ENCODE measurements at places on chromosomes 13 and 19.

- DNase-seq: no peak
Measured at GRCh38 chr19:9528757-9529336, 9.6 kb downstream of the ZNF426 start.

GRCh38 chr19:8252922-8253589 is 43.9 kb downstream of the CERS4 start:
- peak; percentile 73 for DNase-seq

- DNase-seq: no peak
Measured at GRCh38 chr19:15445227-15445605, 4.5 kb downstream of the WIZ start.

GRCh38 chr19:10190026-10190425 is 4.7 kb downstream of the DNMT1 start:
- DNase-seq: no peak

GRCh38 chr13:33164331-33164730 is 121.2 kb downstream of the STARD13 start:
- DNase-seq: no peak

- DNase-seq: no peak
Measured at GRCh38 chr13:48486362-48486761, 46.5 kb downstream of the RCBTB2 start.

- DNase-seq: no peak
Measured at GRCh38 chr19:44754750-44755080, 6.2 kb downstream of the BCL3 start.

GRCh38 chr13:69904784-69905183 is 202.8 kb upstream of the ATXN8OS start:
- no peak for DNase-seq

DNA sequence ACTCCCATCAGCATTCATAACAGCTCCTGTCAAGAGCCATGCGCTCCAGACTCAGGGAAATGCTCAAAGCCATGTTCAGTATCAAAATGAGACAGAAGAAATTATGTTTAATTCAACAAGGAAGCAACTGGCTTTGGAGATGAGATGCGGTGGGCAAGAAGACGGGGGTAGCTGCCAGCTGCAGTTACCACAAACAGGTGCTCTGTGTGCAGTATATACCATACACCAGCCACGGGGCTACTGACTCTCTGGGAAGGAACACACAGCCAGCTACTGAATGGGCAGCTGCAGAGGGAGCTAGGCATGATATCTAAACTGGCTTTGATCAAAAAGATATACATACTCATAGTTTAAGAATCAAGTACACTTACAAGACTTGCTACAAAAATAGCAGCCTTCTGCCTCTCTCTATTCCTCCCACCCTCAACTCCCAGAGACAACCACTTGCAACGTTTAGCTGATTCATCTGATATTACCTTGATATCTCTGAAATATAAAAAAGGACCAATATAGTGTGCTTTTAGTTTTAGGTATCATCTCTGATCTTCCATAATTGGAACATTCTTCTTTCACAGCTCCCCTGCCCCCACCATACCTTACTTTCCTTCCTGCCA is 593.0 kb downstream of the UQCRFS1 start:
- no peak for DNase-seq

GRCh38 chr19:29793116-29793727 is 18.6 kb upstream of the CCNE1 start:
- no peak for DNase-seq

DNA sequence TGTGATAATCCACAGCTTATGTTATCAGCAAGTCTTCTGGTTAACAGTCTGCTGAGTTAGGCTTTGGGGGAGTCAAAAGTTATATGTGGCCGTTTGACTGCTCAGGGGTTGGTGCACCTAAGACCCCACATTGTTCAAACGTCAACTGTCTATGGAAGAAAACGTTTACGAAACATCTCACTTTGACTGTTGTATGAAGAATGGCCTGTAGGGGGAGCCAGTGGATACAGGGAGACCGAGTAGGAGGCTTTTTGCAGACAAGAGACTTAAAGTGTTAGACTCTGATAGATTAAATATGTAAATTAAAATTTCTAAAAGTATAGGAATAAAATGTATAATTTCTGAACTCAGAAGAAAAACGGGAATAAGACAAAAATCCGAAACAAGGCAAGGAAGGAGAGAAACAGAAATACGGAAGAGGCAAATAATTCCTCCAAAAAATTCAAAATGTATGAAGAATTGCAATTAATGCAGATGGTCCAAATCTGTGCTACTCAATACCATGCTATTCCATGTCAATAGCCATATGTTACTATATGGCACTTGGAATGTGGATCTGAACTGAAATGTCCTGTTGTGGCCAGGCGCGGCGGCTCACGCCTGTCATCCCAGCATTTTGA is 37.8 kb downstream of the TNFSF14 start:
- DNase-seq: peak; percentile 70

GRCh38 chr13:97316390-97316789 is 94.3 kb downstream of the MBNL2 start:
- no peak for DNase-seq

DNA sequence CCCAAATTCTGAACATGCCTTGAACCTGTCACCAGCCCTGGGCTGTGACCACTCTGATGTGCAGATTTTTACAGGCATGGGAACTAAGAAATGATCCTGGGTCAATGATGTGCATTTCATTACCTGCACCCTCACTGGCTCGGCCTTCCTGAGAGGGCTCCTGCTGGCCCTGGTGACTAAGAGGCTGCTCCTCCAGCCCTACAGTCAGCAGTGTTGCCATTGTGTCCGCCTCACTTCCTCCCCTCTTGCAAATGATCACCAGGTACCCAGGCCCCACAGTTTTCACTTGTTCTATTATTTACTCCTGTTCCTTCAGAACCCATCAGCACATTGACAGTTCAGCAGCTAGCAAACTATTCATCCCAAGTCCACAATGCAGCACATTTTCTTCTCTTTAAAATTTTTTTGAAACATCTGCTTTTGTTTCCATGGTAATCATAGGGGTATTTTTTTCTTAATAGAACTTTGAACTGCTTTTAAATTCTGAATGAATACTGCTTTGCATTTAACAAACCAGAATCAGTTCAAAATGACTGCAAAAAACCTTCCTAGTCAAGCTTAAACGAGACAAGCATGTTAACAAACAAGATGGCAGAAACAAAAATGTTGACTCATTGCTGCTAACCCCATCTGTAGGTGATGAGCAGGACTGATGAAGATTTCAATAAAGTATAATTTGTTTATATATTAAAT is 29.3 kb downstream of the STARD13 start:
- DNase-seq: no peak

DNA sequence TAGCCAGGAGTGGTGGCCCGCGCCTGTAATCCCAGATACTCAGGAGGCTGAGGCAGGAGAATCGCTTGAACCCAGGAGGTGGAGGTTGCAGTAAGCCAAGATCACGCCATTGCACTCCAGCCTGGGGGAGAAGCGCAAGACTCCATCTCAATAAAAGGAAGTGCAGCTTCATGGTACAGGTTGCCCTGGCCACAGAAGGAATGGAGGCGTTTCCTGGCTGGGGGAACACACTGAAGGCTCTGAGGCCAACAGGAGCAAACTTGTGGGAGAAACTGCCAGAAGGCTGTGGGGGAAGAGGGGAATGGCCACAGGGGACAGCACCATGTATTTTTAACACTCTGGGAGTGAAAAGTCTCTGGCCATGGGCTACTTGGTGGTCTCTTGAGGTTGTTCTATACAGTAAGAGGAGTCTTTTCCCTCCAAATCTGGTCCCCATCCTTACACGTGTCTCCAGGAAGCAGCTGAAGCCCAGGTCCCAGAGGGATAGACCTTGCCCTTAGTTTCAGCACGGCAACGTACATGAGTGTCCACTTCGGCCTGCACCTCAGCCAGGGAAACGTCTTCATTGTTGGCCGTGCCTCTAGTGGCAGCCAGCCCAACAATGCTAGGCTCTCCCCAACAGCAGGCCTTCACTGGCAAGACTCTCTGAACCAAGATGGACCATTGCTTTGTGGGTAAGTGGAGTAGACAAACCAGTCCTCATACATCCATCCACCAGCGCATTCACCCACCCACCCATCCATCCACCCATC is 7.4 kb downstream of the MICOS13 start:
- DNase-seq: no peak

DNA sequence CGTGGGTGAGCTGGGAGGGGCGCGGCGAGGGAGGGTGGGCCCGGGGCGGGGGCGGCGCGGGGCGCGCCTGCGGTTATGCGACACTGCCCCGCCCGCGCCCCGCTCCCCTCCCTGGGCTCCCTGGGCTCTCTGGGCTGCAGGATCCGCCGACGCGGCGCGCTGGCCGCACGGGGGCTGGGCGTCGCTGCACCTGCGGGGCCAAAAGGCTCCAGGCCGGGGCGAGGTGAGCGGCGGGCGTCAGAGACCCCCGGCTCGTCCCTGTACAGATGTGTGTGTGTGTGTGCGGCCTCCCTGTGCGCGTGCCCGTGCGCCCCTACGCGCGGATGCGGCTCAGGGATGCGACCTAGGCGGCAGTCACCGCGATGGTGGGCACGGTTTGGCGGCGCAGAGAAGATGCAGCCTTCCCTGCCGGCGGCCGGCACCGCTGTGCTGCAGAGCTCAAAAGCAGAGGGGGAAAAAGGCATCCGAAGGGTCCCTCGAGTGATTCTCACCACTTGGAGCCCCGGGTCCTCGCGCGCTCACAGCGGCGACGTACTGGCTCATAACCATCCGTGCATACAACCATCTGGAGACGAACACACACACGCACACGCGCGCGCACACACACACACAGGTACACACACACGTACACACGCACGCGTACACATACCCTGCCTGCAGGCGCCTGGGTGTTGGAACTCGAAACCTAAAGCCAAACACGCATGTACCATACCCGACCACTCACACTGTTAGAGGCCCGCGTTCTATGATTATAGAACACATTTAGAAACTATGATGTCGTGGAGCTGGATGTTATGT is 709 bp downstream of the ATP8A2 start:
- peak; percentile 33 for DNase-seq

GRCh38 chr13:25654322-25654721 is 282.5 kb downstream of the ATP8A2 start:
- no peak for DNase-seq

Data from NCI-H345 (cell line).